ENCODE measurements at places on chromosomes 1 and 21. TPM values are rescaled to one million over a fixed set of nuclear protein-coding genes. Genes with fewer than 3 reads are reported as not detected.

The ACTN2 gene
- 59.1 TPM for total RNA-seq

- no peak for DNase-seq
Observed at GRCh38 chr1:209885403-209886218, 52.4 kb upstream of the SYT14 start.

The TMEM50B gene
- total RNA-seq: 54.1 TPM

GRCh38 chr1:152034654-152035538 lies 1.9 kb downstream of the S100A11 start:
- DNase-seq: no peak

- DNase-seq: no peak
Observed at GRCh38 chr21:40768056-40768455, 78.9 kb downstream of the DSCAM start.

The OTUD7B gene
- 7.3 TPM for total RNA-seq

The OR2T2 gene
- total RNA-seq: not detected

- DNase-seq: no peak
Observed at GRCh38 chr1:14500912-14501311, 97.6 kb upstream of the KAZN start.

GRCh38 chr1:223765719-223766340 lies 53.5 kb downstream of the CAPN2 start:
- no peak for DNase-seq

- peak; percentile 16 for DNase-seq
Observed at GRCh38 chr21:15309721-15310120, 244.9 kb upstream of the NRIP1 start.

The NID1 gene
- total RNA-seq: 17.6 TPM

The LMOD1 gene
- 0.47 TPM for total RNA-seq

DNA sequence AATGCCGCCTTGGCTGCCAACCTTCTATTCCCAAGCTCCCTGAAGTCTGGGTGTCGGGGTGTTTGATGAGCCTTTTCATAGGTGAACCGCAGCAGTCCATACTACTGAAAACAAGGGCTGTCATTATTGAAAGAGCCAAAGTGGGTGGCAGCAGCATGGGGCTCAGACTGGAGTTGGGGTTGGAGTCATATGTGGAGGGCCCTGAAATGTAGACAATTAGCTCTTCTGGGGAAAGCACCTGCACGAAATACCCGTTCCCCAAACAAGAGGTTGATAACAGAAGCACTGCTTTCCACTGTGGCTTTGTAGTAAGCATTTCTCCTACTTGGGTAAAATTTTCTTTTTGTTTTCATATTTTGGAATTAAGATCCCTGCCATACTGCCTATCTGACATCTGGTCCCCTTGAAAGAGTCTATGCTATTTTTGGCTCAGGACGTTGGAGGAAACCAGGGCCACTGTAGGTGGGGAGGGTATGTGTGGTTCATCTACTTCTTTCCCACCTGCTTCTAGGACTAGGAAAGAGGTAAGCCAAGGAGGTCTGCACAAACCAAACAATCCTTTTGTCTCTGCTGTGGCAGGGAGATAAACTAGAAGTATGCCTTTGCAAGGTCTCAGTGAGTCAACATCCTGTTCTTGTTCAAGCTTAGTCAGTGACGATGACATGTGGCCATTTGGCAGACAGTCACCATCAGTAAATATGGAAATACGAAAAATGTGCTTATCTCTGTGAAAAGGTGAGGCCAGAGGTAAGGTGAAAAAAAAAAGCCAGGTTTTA lies 197.0 kb upstream of the UBE2U start:
- DNase-seq: no peak

DNA sequence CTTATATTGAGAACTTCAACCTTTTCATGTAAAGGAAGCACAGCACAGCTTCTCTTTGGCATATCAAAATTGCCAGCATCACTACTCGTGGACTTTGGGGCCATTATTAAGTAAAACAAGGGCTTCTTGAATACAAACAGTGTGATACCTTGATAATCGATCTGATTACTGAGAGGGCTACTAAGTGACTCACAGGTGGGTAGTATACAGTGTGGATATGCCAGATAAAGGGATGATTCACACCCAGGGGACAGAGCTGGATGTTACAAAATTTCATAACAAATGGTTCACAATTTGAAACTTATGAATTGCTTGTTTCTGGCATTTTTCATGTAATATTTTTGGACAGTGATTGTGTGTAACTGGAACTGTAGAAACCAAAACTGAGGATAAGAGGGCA lies 15.4 kb downstream of the HDAC1 start:
- no peak for DNase-seq

The PLA2G2F gene
- not detected for total RNA-seq

The KRTAP10-1 gene
- total RNA-seq: not detected

DNA sequence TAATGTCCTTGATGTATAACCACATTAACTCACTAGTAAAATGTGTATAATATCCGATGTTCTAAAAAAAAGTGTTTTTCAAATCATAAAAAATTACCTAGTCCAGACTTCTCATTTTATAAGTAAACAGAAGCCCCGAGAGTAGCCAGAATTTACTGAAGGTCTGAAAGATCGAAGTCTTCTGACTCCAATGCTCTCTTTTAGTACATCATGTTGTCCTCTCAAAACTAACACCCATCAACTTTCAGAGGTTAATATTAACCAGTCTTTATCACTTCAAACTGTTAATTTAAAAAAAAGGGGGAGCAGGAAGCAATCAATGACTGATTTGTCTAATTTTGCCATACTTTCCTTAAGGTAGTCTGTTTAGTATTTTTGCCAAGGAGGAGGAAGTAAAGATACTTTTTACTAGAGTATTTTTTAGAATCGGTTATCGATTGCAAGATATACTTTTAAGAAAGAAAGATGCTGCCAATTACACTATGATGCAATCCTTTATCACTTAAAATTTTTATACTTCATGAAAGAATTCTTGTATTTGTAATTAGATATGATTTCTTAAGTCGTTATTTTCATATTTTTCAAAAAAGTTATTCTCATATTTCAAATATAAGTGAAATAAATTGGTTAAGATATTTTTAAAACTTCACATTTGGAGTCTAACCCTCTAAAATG lies 25.5 kb downstream of the CCDC18 start:
- no peak for DNase-seq

DNA sequence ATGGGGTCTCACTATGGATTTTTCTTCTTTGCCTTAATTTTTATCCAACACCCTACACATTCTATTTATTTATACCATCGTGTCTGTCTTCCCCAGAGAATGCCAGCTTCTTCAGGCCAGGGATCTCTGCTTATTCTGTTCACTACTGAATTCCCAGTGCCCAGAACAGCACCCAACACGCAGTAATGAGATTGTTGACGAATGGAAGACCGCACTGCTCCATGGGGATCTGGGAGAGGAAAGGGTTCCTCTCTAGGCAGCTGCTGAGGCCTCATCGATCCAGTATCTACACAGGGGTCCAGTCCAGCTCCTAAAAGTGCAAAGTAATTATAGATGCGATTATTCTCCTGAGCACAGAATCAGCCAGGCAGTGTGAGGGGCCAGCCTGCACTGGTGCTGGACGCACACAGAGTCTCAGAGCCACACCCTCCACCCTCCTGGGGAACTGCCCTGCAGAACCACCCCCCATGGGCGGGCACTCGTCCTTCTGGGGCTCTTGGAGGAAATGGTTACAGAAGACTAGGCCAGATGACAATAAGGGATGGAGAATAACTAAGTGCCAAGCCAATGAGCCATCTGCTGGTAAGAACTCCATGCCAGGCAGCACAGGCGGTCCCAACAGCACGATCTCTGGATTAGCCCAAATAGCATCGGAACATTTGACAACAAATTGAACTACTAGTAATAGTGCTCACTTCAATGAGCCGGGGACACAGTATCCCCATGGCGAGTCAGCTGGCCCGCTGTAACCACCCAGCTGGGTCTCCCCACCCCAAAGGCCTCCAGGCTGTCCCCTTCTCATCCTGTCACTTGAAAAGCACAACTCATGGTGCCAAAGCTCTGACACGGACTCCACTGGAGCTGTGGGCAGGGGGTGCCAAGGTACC lies 1.7 kb upstream of the PDE9A start:
- no peak for DNase-seq

DNA sequence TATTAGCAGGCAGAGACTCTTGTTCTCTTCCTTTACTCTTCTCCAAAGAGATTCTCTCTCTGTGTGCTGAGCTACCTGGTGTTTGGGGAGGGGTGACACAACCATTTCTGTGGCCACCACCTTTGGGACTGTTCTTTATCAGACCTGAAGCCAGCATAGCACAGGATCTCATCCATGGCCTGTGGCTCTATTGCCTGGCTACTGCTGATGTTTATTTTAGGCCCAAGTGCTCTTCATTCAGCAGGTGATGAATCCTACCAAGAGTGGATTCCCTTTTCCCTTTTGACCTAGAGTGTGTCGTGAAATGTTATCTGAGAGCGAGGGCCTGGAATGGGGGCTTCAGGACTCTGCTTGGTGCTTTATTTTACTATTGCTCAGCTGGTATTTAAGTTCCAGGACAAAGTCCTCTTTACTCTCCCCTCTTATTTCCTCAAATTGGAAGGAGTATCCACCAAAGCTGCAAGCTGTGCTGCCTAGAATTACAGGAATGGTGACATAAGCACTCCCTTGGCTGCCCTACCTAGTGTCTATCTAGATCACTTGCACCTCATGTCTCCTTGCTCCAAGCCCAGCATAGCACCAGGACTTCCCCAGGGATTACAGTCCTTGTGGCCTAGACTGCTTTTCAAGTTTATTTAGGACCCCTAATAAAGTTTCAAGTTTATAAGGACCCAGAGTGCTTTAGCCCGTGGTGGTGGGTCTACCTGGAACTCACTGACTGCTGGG lies 94.7 kb upstream of the GPR52 start:
- DNase-seq: no peak

The LINGO4 gene
- total RNA-seq: not detected

DNA sequence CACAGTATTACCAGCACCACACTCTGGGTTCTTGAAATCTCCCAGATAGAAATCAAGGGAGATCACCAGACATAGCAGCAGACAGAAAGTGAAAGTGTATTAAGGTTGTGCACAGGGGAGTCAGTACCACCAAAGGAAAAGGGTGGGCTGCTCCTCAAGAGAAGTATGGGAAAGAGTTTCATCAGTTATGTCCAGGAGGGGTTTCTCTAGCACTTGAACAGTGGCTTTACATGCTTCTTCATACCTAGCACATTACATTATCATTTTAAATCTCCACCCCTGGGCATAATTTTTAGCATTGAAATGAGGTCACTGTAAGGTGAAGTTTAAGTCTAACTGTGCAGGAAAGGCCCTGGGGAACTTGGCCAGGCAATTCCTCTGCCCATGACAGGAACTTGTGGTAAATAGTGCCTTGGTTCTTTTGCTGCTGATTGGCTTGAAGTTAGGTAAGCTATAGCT lies 601.0 kb downstream of the NUF2 start:
- DNase-seq: no peak

All from occipital lobe (tissue), 3 donors.